ENCODE measurements at places on chromosomes 12 and 14. TPM values are rescaled to one million over a fixed set of nuclear protein-coding genes. Genes with fewer than 3 reads are reported as not detected.

The ADIPOR2 gene
- 64.4 TPM for total RNA-seq

The KRT7 gene
- total RNA-seq = 14.7 TPM

The FSCB gene
- total RNA-seq = not detected

DNA sequence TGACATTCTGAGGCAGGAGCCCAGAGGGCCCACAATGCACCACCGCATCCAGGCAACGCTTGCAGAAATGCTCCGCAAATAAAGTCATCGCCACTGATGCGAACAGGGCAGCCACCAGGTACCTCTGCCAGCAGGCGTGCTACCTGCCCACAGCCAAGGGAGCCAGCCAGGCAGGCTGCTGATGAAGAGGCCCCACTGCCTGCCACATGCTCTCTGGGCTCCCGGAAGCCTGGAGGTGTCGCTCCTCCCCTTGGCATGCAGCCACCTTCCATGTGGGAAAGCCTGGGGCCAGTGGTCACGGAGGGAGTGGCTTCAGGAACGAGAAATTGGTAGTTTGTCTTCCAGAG is 14.7 kb downstream of the GPR132 start:
- H3K27ac ChIP-seq = no peak overlapping the region
- no peak overlapping the region for H3K4me3 ChIP-seq
- H3K36me3 ChIP-seq = peaks cover 37% of the 10 kb centered on the region
- H3K4me1 ChIP-seq = peaks cover 6% of the 10 kb centered on the region

The KRT73 gene
- total RNA-seq = 0.91 TPM

DNA sequence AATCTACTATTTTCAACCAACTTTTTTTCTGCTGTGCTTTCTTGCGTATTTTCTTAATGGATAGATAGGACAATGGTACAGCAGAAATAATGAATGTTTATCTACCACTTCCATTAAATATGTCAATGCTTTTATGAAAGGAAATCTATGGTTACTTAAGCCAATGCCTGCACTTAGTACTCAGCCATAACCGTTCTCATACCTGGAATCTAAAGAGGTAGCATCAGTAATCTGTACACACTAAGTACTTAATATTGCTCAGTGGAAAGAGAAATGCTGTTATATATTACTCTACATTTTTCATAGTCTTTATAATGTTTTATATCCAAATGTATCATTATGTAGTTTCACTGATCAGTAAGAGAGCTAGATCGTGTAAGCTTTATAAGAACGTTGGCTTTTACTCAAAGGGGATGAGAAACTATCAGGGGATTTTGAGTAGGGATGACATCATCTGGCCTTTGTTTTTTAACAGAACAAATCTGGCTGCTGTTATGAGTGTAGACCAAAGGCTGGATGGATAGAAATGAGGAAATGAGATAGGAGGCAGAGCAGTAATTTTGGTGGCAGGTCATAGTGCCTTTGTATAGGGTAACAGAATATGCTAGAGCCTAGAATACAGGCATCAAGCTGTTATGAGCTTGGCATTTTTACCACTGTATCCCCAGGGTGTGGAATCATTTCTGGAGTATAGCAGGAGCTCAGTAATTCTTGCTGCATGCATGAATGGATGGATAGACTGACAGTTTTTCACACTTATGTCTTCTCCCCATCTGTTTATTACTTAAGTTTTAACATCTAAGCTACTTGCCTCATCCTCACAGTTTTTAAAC is 34.0 kb downstream of the ALG10B start:
- H3K27ac ChIP-seq = no peak overlapping the region
- DNase-seq = no peak
- no peaks in the 10 kb centered on the region for H3K36me3 ChIP-seq
- H3K4me3 ChIP-seq = no peak overlapping the region
- no peaks in the 10 kb centered on the region for H3K27me3 ChIP-seq
- peaks cover 2% of the 10 kb centered on the region for H3K4me1 ChIP-seq
